ENCODE measurements at places on chromosomes 6 and 20.

DNA sequence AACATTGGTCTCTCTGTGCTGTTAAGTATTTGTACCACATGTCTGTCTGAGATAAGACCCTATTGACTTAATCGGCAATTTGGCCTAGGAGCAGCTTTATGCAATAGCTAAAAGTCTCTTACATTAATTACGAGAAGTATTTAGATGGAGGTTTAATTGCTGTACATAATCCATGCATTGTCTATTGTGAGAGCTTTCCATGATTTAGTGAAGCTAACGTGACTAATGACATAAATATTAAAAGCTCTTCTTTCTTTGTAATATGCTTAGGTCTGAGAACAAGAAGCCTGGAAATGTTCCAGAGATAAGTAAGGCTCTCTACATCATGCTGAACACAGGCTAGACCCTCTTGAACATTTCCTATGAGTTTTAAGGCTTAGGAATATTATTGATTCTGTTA is 32.7 kb upstream of the FAM83B start:
- no peak for DNase-seq

- DNase-seq = no peak
Measured at GRCh38 chr20:46358346-46359058, 47.9 kb downstream of the ELMO2 start.

DNA sequence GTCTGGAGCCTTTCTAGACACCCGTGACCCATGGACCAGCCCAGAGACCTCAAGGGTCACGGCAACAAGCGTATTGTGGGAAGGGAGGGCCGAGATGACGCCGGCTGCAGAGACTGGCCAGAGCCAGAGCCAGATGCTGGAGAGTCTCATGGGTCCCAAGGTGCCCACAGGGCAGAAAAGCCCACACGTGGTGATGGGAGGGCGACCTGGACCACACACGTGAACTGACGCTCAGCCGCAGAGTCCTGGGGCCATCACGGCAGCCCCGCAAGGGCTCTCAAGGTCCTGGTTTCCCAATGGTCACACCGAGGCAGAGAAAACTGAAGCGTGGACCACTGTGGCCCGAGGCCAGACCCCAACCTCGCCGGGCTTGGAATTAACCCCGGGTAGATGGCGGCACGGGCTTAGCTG is 92.6 kb downstream of the YTHDF1 start:
- DNase-seq = no peak

DNA sequence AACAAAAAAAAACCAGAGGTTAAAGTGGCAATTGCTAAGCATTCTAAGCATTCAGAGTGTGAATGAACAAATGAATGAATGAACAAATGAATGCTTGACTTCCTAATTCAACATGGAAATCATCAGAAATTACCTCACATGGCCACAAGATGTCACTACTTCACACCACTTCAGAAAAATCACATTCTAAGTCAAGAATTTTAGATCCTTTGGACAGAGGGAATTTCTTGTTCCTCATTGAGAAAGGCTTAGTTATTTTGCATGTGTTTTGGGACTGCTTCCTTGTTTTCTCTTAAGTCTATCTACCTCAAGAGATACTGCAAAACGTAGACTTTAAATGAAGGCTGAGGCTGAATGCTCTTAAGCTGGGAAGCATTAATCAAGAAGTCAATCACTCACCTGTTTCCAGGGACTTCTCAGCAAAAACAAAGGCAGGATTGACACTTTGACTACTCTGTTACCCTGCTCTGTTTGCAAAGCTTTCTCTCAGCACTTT is 120.2 kb downstream of the MBOAT1 start:
- DNase-seq = peak; percentile 75

DNA sequence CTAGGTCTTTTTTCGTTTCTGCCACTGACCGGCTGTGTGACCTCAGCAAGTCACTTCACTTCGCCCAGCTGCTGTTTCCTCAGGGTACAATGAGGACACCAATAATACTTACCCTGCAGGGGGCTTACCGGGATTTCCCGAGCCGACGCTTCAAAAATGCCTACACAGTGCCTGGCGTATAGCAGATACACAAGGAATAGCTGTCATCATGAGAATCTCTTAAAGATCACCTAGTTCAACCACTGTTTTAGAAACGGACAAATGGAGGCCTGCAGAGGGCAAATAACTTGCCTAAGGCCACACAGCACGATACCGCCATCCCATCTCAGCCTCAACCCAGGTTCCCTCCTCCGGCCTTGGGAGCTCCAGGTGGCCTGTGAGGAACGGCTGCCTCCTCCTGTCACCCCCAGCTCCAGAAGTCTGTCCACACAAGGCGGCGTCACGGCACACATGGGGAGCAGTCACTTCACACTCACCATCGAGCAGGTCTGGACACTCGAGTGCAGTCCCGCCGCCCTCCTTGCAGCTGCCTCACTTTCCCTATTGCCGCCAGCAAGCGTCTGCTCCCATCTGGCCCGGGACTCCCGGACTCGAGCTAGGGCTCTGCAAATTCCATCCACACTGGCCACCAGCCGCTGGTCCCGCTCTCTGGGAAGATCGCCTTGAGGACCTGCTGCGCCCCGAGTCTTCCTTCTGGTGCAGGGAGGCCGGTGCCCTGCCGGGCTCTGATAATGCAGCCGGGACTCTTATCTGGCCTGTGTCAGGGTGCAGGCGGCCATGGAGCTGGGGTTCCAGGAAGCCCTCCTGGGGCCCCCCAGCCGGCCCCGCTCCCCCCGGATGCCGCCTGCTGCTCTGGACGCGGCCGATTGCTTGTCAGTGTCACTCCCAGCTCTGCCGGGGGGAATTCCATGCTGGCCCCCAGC is at the start of gene RIPOR3:
RIPOR3 (minus strand) TSS at position 893 of the 923 bp plus-strand sequence; CDS start at position 479, 414 bp downstream.
- DNase-seq = no peak

DNA sequence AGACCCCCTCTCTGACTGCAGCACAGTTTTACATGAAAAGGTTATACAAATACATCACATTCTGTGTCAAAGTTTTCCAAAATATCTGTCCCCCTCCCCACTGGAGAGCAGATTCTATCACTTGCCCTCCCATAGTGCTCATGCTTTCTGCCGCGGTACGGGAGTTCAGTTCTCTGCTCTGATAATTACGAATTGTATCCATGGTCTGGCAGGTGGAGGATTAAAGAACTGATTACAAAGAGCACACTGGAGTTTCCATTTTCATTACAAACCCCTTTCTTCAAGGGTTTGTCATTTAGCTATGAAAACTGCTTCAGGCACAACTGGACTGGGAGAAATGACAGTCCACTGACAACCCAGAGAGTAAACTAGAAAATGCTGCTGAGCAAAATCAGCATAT is 166.0 kb downstream of the PDSS2 start:
- DNase-seq = no peak
